ENCODE measurements at places on chromosomes 1 and 21.

GRCh38 chr1:154784924-154785531, 85.1 kb downstream of the KCNN3 start:
- DNase-seq, result no peak

DNA sequence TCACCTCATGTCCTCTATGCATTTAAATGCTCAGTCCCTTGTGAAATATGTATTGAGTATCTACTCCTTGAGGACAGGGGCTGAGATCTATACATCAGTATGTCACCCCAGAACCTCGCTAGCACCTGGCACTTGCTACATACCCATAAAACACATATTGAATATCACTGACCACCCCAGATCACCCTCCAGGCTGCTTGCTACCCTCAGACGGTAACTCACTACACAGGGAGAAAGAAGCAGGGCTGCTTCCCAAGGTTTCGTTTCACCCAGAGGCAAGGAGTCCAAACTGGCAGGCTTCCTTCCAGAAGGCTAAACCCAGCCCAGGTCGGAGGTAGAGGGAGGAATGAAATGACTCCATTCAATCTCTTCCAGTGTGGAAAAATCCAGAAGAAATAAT, 8.5 kb downstream of the INKA2 start:
- no peak for DNase-seq

DNA sequence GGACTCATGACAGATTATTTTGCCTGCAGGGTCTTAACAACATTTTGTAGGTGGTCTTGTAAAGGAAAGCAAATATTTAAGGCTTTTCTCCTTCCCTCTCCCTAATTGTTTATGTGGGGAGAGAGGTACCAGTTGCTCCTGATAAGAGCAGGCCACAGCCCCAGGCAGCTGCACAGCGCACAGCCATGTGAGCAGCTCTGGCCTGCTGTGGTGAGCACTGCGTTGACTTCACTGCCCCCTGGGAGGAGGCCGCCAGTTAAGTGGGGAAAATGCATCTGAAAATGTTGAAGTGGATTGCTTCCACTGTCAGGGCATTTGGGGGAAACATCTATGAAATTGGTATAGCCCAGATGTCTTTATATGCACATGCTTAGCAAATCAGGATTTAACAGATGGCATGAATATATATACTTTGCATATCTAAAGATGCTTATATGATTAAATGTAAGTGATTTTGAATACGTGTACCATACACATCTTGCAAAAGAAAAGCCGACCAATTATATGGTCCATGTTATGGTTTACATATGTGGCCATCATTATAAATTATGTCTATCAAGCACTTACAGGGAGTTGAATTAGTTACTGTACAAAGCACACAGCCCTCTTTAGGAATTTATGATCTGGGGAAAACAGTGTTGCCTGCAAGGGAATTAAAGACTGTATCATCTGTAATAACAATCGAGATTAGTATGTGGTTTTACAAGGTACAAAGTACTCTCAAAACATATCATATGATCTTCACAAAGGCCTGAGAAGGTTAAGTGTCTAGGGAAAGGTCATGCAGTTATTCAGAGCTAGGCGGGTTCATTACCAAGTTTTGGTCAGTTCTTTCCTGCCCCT, 132.1 kb downstream of the RHOU start:
- DNase-seq, result no peak

DNA sequence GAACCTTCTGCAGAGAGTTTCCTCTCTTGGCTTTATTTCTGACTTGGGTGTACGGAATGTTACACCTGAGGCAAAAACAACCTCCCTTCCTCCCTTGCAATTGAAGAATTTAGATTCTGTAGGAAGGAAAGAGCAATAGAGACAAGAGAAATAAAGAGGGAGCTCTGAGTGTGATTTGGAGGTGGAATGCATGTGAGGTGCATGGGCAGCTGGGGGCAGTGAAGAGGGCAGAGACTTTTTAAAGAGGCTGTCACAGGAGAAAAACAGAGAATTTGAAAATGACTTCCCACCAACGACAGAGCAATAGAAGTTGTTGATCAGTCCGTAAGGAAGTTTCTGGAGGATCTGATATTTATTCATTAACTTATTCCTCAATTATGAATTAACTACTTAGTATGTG, 172.0 kb upstream of the B3GALT2 start:
- DNase-seq, result no peak

- DNase-seq, result no peak
Observed at GRCh38 chr1:100443811-100444571, 91.7 kb downstream of the CDC14A start.

- DNase-seq, result no peak
Observed at GRCh38 chr1:165387961-165388360, 31.4 kb upstream of the LMX1A start.

GRCh38 chr1:195958131-195958530, 650.1 kb downstream of the KCNT2 start:
- no peak for DNase-seq

DNA sequence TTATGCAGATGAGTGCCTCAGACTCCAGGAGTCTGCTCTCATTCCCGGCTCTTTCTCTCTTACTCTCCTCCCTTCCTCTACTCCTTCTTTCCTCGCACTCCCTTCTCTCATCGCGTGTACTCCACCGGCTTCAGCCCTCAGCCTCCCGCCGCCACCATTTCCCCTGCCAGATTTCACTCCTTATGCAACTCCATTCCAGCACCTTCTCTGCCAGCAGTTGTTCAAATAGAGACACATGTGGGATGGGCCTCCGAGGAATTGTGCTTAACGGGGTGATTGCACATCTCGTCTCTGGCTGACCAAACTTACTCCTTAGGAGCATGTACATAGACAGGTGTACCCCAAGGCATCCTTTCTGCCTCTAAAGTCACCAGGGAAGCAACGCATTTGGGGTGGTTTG, 2.1 kb downstream of the CNTN2 start:
- DNase-seq, result no peak

DNA sequence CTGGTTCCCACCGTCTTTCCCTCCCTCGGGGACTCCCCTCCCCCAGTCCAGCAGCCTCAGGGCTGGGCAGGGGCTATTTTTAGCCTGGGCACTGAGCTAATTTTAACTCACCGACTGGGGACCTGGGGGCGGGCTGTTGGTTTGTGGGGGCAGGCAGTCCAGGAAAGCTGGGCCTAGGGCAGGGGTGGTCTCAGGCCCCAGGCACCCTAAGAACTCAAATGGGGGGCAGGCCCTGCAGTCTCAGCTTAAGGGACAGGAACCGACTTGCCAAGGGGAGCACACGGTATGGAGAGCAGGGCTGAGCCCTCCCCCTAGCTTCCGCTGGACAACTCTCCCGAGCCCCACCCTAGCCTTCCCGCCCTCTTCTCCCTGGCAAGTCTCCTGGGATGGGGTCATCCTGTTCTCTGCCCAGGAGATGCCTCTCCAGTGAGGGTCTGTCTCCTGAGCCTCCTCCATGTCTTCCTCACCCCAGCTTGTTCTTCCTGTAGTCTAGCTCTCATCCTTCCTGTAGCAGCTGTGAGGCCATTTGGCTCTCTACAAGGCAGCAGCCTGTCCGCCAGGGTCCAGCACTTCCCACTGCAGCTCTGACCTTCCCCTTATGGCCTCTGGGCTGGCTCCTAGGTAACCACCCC, 10.1 kb downstream of the MEF2D start:
- peak; percentile 44 for DNase-seq

- DNase-seq, result peak; percentile 72
Observed at GRCh38 chr1:155499953-155500639, 62.5 kb downstream of the ASH1L start.

DNA sequence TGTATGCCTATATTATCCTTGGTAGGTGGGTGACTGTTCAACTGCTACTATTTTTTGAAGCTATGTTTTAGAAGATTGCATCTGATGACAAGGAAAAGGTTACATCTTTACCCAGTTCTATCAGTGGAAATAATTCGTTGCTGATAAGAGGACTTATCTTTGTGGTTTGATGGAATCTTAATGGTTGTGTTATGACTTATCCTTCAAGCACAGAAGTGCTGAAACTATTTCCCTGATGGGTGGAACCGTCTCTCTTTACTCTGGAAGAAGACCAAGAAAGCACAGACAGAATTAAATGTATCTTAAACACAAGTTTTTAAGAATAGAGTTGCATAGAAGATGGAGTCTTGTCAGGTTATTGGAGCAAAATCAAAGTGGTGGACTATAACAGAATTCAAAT, 437.7 kb upstream of the KAZN start:
- no peak for DNase-seq

DNA sequence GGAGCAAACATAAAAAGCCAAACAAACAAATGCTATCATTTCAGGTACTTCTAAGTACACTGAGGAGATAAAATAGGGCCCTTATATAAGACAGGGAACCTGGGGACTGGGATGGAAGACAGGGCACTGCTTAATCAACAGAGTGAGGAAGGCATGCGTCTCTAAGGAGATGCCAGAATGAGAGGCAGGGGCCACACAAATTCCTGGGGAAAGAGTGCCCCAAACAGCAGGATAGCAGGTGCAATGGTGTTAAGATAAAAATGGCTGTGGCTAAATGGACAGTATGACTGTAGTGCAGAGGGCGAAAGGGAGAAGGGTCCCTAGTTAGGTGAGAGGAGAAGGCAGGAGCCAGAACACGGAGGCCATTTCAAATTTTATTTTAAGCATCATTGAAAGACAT, 113.9 kb downstream of the ZBTB18 start:
- no peak for DNase-seq

- no peak for DNase-seq
Observed at GRCh38 chr1:156947127-156947526, 26.7 kb downstream of the LRRC71 start.

GRCh38 chr1:154896771-154897286, 26.7 kb upstream of the KCNN3 start:
- no peak for DNase-seq

DNA sequence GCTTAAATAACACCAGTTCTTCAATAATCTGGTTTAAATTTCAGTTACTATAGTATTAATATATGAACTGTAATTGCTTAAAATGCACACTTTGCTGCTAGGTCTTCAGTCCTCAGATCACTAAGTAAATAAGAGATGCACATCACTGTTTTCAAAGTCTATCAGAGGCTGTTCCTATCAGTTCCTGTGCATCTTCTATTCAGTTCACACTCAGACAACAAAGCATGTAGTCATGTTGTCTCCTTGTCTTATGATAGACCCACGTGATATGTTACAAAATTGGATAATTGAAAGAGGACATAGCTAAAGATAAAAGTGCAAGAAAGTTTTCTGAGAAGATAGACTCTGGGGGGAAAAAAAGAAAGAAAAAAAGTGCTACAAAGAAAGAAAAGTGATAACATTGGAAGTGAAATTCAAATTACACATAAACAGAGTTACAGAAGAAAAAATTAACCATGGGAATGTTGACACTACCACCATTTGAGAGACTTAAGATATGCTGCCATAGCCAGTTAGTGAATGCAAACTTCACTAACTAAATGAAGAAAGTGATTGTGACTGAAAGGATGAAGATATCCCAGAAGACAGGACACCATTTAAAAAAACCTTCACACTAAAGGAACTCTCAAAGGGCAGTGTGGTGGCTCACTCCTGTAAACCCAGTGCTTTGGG, 33.9 kb upstream of the TSNAX start:
- DNase-seq, result peak; percentile 50

DNA sequence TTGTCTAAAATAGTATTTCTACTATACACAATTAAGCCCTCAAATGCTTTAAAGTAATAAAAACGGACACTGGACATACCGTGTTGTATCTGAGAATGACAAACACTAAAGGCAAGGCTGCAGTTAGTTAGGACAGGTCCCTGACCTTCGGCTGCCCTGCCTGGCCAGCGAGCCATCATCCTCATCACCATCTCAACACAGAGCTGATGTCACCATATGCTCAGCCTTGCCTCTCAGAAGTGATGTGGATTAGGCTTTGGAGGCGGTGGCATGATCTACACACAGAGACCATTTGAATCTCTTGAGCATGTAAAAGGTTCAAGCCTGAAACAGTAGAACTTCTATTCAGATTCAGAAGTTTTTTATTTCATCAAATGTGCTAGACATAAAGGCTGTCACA, 244.7 kb downstream of the SDCCAG8 start:
- no peak for DNase-seq

GRCh38 chr21:36321325-36322082, 1.5 kb downstream of the MORC3 start:
- peak; percentile 70 for DNase-seq

DNA sequence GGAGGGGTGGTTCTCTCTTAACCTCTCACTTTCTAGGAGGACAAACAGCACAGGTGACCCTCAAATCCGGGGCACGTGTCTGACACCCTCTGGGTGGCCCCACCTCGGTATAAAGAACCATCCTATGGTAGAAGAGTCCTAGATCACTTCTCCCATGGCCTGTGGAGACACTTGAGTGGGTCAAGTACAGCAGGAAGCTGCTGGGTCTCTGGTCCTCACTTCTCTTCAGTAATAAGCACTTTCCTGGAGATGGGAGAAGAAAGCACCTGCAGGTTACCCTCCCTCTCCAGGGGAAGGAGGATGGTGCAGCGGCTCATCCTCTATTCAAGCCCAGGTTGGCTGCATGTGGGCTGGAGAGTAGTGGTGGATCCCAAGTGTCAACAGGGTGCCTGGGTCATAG, 17.0 kb downstream of the S100A7 start:
- DNase-seq, result no peak

DNA sequence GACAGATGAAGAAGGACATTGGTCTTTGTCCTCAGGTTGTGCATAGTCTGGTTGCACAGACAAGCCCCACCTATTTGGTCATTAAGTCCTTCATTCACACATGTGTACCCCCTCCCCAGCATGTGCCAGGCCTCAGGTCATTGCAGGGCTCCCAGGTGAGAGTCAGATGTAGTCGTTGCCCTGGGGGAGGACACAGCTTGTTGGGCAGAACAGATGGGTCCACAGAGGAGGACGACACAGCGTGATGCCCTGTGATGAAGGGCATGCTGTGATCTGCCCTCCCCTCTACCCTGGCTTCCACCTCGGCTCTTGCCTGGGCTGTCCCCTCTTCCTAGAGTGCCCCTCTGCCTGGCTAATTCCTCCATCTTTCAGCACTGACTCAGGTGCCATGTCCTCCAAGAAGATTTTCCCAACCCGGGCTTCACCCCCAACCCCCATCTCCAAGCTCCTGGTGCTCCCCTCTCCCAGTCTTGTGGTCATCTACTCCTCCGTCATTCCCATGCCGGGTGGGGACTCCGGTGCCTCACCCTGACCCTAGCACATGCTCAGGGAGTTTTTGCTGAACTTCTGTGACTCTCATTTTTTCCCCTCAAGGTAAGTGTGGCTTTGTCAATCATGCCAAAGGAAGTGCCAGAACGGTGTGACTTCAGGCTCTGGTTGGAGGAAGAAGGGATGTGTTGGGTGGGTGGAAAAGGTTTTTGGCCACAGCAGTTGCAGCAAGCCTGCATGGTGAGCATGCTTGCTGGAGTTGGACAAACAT, 220.5 kb downstream of the FOXD2 start:
- no peak for DNase-seq

- no peak for DNase-seq
Observed at GRCh38 chr1:183277821-183278738, 92.0 kb downstream of the LAMC2 start.

DNA sequence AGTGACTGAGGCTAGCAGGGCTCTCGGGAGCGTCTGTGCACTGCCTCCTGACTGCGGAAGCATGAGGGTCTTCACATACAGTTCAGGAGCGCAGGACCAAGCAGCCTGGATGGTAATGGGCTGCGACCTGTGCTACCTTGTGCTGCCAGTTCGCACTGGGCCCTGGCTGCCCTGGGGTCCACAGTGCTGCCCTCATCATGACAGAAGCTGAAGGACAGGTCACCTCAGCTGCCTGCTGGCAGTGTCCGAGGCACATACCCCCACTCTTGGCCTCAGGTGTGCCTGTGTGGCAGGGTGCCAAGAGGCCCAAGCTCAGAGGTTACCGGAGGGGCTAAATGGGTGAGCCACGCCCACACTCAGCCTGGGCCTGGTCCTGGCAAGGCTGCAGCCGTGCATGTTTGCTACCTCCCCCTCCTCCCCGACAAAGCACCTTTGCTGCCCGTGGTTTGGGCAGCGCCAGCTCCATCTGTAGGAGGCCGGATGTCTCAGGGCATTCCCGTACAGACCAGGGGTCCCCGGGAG, 4.4 kb downstream of the JMJD4 start:
- no peak for DNase-seq
